Fibroblast of skin of scalp (primary cell): ENCODE measurements at places on chromosomes 4 and X.

GRCh38 chr4:139806929-139807328 is 141.3 kb downstream of the MGST2 start:
- DNase-seq, result no peak

DNA sequence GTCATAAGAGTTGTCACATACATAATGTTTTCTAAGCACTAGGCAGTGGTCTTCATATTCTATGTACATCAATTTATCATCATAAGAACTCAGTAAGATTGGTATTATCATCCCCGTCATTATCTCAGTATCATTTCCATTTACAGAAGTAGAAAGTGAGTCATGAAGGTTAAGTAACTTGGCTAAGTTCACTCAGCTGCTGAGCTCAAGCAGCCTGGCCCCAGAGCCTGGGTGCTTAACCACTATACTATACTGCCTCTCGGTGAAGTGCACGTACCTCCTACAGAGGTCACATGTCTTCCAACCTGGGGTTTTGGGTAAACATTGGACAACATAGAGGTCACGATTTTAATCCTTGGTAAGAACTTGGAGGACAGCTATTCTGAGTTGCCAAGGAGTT is 161.5 kb upstream of the GATB start:
- no peak for DNase-seq

DNA sequence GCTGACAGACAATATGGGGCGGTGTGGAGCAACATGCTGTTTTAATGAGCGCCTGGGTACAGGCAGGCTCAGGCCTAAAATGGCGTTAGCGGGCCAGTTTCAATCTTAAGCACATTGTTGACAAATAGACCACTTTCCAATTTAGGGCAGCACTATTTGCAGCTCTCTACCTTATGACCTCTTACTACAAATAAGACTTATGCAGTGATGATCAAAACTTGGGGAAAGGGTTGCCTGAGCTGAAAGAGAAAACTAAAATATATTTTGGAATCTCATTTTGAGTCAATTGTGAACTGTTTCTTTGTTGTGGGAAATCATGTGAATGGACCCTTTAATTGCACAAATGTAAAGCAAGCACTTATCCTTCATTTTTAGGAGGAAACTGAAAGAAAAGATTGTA is 25.5 kb upstream of the GPAT3 start:
- DNase-seq, result no peak

DNA sequence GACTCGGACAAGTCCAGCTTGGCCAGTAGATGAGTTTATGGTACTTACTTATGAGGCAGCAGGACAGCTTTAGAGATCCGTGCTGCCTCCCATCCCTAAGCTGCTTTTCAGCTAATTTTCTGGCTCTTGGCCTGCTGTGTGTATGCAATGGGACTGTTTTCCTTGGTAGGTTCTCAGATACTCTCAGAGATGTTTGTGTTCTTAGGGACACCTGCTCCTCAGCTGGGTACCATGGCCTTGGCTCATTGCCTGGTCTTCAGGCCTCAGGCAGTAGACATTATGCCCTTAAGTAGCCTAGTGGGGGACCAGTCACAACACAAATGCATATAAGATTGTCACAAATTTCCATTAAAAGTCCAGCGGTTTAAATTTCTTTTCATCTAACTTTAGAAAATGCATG is 688.0 kb downstream of the PCDH7 start:
- DNase-seq, result no peak

DNA sequence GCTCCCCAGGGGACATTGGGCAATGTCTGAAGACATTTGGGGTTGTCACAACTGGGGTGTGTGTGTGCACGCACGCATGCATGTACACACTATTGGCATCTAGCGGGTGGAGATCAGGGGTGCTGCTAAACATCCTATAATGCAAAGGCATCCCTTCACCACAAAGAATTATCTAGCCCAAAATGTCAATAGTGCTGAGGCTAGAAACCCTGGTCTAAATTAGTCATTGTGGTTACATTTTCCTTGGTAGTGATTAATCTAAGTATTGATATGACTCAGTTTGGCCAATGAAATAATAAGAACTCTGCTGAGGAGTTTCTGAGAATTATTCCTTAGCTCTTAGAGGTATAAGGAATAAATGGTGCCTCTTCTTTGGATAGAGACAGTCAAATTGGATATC is 200.2 kb downstream of the CLCN4 start:
- peak; percentile 52 for DNase-seq

- no peak for DNase-seq
Observed at GRCh38 chr4:85815796-85816459, 341.0 kb downstream of the ARHGAP24 start.

GRCh38 chr4:145389550-145389949 is 92.1 kb upstream of the SMAD1 start:
- DNase-seq, result no peak

DNA sequence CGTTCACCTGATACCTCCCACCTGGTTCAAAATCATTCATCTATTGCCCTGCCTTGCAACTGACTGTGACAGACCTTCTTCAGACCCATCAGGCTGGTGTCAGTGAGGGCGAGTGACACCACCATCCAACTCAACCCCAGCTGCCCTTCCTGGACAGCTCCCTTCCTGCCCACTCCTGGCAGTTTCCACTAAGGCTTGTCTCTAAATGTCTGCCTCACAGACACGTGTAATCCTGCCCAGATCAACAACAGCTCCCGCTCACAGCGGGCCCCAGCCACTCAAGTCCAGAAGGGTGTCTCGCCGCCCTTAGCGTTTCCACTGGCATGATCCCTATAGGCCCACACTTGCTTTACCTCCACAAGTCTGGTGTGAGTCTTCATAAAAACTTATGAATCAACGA is 28.9 kb downstream of the ACSL1 start:
- DNase-seq, result no peak

DNA sequence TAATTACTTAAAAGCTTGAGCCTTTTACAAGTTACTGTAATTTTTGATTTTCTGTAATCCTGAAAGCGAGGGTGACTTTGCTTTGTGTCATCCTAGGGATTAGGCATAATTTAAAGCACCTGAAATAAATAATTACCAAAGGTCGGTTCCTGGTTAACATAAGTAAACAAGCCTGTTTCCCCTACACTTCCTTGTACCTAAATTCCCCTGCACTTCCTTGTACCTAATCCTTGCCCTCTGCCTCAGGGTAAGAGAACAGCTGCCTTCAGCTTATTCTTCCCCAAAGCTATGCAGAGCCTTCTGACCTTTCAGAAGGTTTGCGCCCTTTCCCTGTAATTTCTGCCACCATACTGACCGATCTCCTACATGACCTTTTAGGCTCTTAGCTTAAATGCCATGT is 166.1 kb upstream of the PDE5A start:
- DNase-seq, result no peak

DNA sequence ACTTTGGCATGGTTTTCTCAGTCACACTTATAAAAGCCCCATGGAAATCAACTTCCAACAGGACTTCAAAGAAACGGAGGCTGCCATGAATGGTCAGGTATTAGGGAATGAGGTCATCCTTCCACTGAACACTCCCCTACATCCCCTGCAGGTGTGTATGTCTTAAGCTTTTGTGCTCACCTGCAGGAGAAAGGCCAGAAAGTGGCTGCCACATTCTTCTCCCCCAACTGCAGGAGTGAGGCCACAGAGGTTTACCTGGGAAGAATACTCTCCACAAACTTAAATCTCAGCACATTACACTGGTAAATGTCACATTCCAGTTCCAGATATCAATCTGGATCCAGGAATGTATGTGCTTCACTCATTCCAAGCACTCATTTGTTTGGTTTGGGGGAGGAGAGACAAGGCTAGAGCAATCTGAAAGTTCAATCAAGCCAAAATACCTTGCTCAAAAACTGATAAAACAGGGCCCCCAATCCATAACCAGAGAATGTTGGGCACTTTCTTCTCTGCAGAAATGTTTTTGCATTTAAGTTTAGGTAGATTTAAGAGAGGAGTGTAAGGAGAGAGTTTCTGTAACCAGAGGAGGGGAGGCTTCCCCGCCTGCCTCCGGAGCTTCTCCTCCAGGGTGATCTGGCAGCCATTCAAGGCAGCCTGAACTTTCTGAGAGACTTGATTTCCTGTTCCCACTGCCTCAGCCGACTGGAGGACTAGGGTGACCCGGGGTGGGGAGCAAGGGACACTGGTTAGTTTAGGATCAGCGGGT is 15.4 kb downstream of the FAM9C start:
- peak; percentile 73 for DNase-seq
